ENCODE measurements at places on chromosomes 16 and 17.

- DNase-seq: no peak
Measured at GRCh38 chr17:7225711-7226331, 6.1 kb downstream of the ACADVL start.

DNA sequence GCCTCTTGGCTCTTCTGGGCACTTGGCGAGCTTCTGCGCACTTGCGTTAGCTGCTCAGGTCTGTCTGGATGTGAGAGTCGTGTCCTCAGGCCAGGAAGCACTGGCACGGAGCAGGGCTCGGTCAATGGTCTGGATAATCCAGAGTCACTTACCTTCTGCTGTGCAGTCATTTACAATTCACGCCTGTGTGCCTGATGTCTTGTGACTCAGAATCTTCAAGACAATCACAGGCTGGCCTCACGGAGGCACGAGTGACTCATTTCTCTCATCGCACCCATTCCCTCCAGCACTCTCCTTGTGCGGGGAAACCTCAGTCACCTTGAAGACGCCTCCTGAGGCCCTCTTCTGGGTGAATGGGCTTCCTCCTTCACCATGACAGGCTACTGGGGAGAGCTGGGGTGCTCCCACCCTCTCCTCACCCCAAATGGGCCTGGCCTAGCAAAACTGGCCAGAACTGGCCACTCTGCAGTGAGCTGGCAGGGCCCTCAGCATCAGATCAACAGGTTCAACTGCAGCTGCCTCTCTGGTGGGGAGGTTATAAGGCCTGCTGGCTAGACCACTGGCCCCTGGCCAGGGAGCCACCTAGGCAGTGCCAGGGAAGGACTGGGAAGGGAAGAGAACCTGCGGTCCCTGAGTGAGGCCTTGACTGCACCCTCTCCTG, 1.9 kb upstream of the CAPN15 start:
- no peak for DNase-seq

GRCh38 chr17:1810450-1811103, 19.1 kb downstream of the SMYD4 start:
- DNase-seq: no peak

DNA sequence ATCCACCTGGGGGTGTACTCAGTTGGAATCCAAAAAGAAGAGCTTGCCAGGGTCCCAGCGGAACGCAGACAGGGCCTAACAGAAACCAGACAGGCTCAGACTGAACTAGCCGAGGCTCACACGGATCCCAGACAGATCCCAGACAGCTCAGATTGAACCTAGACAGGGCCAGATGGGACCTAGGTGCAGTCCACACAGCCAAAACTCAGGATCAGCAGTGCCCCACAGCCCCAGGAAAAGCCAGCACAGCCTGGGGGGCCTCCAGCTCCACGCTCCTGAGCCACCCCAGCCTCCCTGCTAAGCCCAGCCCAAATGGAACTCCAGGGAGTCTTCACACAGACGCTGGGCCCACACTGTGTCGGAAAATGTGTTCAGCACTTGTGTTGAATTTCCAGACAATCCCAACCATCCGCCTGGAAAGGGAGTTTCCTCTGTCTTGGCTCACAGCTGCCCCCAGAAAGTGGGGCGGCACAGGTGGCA, 7.5 kb downstream of the STX1B start:
- no peak for DNase-seq

GRCh38 chr17:77363821-77364361, 223.1 kb downstream of the SEC14L1 start:
- no peak for DNase-seq

DNA sequence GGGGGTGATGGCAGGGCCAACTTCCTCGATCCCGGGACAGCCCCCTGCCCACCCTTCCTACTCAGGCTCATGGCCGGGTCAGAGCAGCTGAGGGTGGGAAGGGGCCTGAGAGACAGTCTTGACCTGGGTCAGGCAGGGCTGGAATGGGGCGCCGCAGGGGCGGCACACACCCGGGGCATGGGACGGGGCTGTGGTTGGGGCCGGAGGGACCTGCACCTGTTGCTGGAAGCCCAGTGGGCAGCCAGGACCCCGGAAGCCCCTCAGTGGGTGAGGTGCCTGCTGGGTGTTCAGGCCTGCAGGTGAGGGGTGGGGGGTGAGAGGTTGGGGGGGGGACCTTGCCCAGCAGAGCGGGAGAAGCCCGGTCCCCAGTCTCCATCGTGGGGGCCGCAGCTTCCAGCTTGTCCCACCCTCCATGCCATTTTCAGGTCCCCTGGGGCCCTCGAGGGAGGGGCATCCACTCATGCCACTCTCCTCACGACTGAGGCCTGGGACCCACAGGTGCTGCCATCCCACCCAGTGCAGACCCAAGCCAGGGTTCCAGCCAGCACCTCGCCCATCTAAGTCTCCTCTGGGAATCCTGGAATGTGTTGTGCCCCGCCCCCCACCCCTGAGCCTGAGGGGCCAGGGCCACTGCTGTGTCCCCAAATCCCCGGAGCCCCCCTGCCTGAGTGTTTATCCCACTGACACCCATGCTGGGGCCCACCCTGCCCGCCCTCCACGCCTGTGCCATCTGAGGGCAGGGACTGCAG, 43.4 kb upstream of the ACSF3 start:
- no peak for DNase-seq

- DNase-seq: no peak
Measured at GRCh38 chr17:49926886-49927285, 42.1 kb upstream of the DLX4 start.
